ENCODE measurements at places on chromosomes 12 and 14.

DNA sequence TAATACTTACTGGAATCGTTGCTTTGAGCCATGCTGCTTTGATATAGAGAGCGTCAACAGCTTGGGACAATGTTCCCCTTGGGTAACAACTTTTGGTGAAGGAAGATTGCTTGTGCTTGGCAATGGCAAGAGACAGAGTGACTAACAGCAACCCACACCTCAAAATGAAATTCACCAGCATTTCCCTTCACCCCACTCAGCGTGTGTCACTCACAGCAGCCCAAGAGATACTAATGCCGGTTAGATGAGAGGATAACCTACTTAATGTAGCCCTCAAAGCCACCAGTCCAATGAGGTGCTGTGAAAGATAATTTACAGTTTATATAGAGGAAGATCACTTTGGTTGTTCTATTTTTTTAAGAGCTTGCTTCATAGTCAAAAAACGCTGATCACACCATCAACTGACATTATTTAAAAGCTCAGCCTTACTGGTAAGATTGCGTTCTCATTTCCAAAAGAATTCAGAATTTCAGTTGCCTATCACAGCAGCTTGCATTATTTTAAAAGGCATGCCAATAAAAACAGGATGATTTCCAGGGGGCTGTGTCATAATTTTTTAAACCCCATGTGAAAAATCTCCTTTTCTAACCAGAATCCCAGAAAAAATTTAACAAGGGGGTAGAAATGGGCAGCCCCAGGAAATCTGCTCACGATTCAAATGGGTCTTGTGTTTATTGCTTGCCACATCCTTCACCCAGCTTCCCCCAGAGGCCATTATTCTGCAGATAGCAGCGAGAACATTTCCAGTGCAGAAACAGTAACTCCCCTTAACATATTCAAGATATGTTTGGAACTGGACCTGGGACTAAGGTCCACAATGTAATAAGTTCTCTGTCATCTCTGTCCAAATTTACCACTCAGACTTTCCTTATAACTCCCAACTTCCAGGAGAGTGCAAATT lies at the start of gene IL26:
Gene IL26, minus strand, starts transcription at position 235 of the 901 bp plus-strand sequence. Its CDS starts 54 bp downstream, at position 181.
- DNase-seq = no peak
- no peak within 1 kb of the TSS for H3K4me3 ChIP-seq
- H3K36me3 ChIP-seq = no peaks in the 10 kb centered on the region
- H3K27me3 ChIP-seq = no peaks in the 10 kb centered on the region

- H3K4me1 ChIP-seq = no peaks in the 10 kb centered on the region
- H3K27me3 ChIP-seq = no peaks in the 10 kb centered on the region
- no peak overlapping the region for H3K27ac ChIP-seq
These were observed 119.2 kb downstream of the PELI2 start for GRCh38 chr14:56237398-56237797.

DNA sequence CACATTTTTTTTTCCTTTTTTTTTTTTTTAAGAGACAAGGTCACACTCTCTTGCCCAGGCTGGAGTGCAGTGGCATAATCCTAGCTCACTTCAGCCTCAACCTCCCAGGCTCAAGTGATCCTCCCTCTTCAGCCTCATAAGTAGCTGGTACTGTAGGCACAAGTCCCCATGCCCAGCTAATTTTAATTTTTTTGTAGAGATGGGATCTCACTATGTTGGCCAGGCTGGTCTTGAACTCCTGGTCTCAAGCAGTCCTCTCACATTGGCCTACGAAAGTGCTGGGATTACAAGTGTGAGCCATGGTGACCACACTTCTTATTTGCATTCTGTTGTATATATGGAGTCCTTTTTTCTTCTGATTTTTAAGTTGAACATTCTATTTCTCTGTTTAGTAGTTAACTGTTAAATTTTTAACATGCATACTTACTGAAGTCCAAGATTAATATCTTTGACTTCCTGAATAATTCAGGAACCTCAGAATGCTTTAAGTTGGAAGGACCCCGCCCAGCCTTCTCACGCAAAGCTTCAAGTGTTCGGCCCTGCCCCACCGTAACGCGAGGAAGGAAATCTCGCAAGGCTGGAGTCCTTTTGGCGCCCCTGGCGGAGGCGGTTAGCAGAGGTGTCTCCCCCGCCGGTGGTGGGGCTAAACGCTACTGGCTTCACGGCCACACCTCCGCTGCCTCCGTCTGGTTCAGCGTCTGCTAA lies 21.6 kb downstream of the SPATS2 start:
- no peak overlapping the region for H3K4me3 ChIP-seq
- no peaks in the 10 kb centered on the region for H3K4me1 ChIP-seq
- H3K27ac ChIP-seq = no peak overlapping the region
- H3K27me3 ChIP-seq = no peaks in the 10 kb centered on the region
- no peaks in the 10 kb centered on the region for H3K36me3 ChIP-seq

DNA sequence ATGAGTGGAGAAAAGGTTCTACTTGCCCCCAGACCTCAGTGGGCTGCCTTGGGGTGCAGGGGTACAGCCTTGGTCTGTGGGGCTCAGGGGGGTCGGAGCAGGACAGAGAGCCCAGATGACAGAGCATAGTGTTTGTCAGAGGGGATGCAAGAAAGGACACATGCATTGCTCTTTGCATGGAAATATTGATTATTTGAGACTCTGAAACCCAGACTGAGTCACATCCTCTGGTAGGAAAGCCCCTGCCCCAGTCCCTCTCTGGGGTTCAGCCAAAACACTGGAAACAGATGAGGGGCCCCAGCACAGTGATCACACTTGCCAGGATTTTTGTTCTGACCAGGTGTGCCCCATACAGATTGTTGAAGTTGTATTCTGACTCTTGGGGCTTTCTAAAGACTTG lies 1094.4 kb downstream of the BCL11B start:
- no peak overlapping the region for H3K4me3 ChIP-seq
- H3K36me3 ChIP-seq = no peaks in the 10 kb centered on the region
- no peak for DNase-seq

DNA sequence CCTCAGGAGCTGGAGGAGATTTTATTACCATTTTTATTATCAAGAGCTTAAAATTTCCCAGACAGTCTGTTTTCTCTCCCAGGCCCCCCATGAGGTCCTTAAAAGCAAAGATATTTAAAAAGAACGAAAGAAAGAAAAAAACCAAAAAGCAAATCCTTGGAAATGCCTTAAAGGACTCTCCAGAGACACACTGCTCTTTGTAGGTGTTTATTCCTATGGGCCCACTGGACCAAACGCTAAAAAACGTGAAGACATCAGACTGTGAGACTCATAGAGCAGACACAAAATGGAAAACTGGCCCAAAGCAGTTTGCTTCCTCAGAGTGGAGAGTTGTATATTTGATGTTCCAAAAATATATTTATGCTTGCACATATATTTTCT lies 1.2 kb upstream of the NID2 start:
- no peaks in the 10 kb centered on the region for H3K36me3 ChIP-seq
- no peak for DNase-seq
- H3K4me1 ChIP-seq = peaks cover 39% of the 10 kb centered on the region
- H3K27me3 ChIP-seq = no peaks in the 10 kb centered on the region

DNA sequence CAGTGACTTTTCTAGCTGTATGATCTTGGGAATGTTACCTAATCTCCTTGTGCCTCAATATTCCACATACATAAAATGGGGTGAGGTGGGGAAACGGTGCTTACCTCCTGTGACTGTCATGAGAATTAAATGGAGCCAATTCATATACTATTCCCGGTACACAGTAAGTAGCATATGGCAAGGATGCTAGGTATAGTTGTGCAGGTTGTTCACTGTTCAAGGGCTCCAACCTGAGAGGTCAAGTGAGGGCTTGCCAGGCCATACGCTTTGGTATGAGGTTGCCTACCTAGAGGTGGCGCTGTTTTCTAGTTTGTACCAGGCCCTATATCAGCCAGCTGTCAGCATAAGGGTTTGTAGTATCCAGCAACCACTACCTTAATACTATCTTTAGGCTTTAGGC lies 3.6 kb upstream of the BATF start:
- no peaks in the 10 kb centered on the region for H3K36me3 ChIP-seq
- H3K27ac ChIP-seq = no peak overlapping the region
- no peak for DNase-seq

Data from thyroid gland (tissue), 4 donors.